Stomach (tissue), 19 donors: ENCODE measurements at places on chromosomes 11 and 22. TPM values are rescaled to one million over a fixed set of nuclear protein-coding genes. Genes with fewer than 3 reads are reported as not detected.

MS4A1 gene
- not detected for total RNA-seq

MS4A2 gene
- total RNA-seq, result not detected

RAC2 gene
- total RNA-seq, result 1.8 TPM

ACTN3 gene
- not detected for total RNA-seq

DNA sequence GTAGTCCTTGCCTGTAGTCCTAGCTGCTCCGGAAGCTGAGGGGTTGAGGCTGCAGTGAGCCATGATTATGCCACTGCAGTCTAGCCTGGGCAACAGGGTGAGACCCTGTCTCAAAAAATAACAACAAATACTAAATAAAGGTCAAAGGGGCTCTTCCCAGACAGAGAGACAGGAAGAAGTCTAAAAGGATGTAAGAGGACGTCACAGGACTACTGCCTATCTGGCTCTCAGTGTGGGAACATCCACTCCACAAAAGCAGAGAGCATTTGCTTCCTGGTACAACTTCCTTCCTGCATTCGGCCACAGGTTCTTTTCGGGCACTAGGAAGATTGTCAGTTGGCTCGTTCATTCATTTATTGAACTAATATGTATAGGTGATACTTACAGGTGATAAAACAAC lies 110.6 kb downstream of the SGSM3 start:
- no peak overlapping the region for H3K4me3 ChIP-seq
- DNase-seq, result peak; percentile 36
- H3K4me1 ChIP-seq, result peaks cover 83% of the 10 kb centered on the region
- no peaks in the 10 kb centered on the region for H3K27me3 ChIP-seq
- H3K36me3 ChIP-seq, result no peaks in the 10 kb centered on the region

DNA sequence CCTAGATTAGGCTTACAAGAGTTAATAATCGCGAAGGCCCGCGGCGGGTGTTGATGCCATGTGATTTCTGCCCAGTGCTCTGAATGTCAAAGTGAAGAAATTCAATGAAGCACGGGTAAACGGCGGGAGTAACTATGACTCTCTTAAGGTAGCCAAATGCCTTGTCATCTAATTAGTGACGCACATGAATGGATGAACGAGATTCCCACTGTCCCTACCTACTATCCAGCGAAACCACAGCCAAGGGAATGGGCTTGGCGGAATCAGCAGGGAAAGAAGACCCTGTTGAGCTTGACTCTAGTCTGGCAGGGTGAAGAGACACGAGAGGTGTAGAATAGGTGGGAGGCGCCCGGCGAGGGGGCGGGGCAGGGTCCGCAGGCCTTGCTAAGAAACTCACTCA lies 65.5 kb downstream of the AAMDC start:
- no peak overlapping the region for H3K27ac ChIP-seq
- no peaks in the 10 kb centered on the region for H3K4me1 ChIP-seq
- peaks cover 75% of the 10 kb centered on the region for H3K36me3 ChIP-seq

DNA sequence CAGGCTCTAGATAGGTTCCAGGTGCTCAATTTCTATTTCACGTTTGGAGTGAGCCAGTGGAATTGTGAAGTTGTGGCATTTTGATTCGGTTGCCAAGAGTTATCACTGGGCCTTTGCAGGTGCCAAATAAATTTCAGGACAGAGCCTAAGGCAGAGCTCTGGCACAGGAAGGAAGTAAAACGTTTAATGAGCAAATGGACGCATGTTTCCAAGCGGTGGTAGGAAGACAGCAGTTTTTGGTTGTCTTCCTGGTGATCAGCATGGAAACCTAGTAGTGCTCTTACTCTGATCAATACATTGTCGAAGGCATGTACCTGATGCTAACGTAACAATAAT lies 452 bp downstream of the BIRC3 start:
- H3K27me3 ChIP-seq, result no peaks in the 10 kb centered on the region
- H3K4me1 ChIP-seq, result peaks cover 30% of the 10 kb centered on the region
- no peak for DNase-seq
- H3K4me3 ChIP-seq, result peak overlapping the region; percentile 64
- H3K36me3 ChIP-seq, result peaks cover 12% of the 10 kb centered on the region
- peak overlapping the region; percentile 93 for H3K27ac ChIP-seq

DNA sequence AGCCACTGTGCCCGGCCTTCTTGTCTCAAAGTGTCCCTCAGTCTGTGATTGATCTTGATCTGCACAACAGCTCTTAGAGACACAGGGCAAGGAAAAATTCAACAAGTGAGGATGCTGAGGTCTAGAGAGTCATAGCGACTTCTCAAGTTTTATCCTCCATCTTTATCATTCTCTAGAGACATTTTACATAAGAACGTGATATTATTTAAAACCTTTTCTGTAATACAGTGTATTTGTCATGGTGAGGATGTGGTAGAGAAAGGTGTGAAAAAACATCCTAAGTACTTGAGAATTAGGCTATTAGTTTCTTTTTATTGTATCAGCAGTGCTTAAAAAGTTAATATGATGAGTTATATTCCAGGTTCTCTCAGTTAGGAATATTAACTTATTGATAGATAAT lies 50.2 kb downstream of the EMSY start:
- no peaks in the 10 kb centered on the region for H3K27me3 ChIP-seq
- H3K36me3 ChIP-seq, result peaks cover 50% of the 10 kb centered on the region
- H3K4me3 ChIP-seq, result no peak overlapping the region
- H3K4me1 ChIP-seq, result no peaks in the 10 kb centered on the region

DNA sequence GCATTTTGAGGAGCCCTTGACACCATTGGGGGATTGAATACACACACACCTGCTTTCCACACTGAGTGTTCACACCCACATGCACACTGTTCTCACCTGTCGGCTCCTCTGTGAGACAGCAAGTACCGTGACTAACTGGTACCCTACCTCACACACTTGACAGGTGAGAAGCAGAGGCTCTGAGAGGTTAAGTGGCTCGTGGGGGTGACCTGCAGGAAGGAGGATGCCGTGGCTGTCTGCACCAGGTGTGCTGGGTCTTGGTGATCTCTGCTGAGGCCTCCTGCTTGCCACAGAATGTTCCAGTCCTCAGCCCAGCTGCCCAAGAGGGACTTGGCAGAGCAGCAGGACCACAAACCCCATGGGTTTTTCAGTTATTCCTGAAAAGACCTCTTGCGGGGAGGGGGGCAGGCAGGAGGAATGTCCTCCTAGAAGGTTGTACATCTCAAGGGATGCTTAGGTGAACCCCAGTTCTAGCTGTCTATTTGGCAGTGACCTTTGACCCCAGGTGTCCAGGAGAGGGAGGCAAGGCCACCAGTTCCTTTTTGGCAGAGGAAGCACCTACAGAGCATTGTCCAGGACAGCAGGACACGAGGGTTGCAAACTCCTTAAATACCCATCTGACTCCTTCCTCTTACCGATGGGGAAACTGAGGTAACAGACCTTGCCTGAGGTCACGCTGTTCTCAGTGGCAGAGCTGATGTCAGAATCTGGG lies 66.0 kb downstream of the SHISAL1 start:
- no peak for DNase-seq
- H3K4me1 ChIP-seq, result no peaks in the 10 kb centered on the region
- H3K4me3 ChIP-seq, result no peak overlapping the region
- no peak overlapping the region for H3K27ac ChIP-seq
- H3K36me3 ChIP-seq, result no peaks in the 10 kb centered on the region

- no peak for DNase-seq
- peaks cover 14% of the 10 kb centered on the region for H3K36me3 ChIP-seq
- no peak overlapping the region for H3K27ac ChIP-seq
- no peaks in the 10 kb centered on the region for H3K4me1 ChIP-seq
- no peak overlapping the region for H3K4me3 ChIP-seq
- no peaks in the 10 kb centered on the region for H3K27me3 ChIP-seq
Measured at GRCh38 chr22:40975366-40975765, 24.2 kb downstream of the RBX1 start.

GRCh38 chr11:2072551-2073261 lies 66.5 kb downstream of the IGF2 start:
- H3K27ac ChIP-seq, result no peak overlapping the region
- DNase-seq, result no peak
- no peaks in the 10 kb centered on the region for H3K36me3 ChIP-seq
- peaks cover 13% of the 10 kb centered on the region for H3K4me1 ChIP-seq

DNA sequence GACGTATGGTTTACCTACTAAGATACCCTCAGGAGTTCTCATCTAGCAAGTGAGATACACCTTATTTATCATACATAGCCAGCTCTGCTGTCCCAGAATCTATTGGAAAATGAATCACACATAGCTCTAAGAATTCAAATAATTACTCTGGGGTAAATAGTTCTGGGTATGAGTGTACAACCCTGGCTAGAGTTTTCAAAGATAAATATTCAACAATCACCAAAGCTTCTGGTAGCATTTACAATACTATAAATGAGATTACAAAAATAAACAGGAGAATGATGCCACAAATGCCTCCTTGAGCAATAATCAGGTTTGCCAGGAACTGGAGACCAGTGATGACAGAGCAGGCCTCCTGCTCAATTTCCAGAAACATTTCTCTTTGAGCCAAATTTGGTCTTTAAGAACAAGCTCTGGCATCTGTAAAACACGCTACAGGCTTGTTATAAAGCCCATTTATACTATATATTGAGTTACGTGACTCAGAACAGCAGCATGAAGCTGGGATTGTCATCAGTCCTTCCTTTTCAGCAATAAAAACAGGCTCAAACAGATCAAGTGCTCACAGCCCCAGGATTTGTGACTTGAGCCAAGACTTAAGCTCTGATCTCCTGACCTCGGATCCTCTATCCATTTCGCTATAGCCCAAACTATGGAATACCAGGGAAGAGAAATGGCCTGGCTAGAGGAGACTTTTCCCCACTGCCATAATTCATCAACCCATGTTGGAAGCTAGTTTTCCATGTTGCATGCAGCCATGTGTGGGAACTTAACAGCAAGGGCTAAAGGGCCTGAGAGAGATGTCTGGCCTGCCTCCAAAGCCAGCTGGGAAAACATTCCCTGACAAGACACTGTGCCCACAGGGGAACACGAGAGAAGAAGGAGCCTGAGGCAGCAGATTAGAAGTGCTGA lies 19.7 kb downstream of the RAB30 start:
- no peak overlapping the region for H3K4me3 ChIP-seq
- DNase-seq, result no peak
- H3K27ac ChIP-seq, result peak overlapping the region; percentile 84
- H3K27me3 ChIP-seq, result no peaks in the 10 kb centered on the region

DNA sequence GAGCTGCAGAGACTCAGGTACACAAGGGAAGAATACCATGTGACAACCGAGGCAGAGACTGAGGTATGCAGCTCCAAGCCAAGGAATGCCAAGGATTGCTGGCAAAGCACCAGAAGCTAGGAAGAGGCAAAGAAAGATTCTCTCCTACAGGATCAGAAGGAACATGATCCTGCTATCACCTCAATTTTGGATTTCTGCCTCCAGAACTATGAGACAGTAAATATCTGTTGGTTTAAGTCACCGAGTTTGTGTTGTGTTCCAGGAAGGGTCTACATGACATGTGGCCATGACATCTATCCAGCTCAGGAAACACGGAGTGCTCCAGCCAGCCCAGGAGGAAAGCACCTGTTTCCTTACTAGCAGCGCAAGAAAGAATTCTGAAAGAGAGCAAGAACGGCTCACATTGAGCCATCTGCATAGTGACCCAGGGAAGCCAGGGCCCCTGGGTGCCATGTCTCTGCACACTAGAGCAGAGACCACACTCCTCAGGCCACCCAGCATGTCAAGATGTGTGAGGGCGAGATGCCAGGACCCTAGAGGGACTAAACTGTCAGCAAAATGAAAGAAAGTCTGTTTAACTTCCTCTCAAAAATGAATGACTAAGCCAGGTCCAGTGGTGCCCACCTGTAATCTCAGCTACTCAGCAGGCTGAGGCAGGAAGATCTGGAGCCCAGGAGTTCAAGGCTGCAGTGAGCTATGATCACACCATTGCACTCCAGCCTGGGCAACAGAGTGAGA lies 35.6 kb upstream of the GALNT18 start:
- no peaks in the 10 kb centered on the region for H3K27me3 ChIP-seq
- H3K4me3 ChIP-seq, result no peak overlapping the region
- H3K36me3 ChIP-seq, result no peaks in the 10 kb centered on the region
- DNase-seq, result no peak
- no peaks in the 10 kb centered on the region for H3K4me1 ChIP-seq

DNA sequence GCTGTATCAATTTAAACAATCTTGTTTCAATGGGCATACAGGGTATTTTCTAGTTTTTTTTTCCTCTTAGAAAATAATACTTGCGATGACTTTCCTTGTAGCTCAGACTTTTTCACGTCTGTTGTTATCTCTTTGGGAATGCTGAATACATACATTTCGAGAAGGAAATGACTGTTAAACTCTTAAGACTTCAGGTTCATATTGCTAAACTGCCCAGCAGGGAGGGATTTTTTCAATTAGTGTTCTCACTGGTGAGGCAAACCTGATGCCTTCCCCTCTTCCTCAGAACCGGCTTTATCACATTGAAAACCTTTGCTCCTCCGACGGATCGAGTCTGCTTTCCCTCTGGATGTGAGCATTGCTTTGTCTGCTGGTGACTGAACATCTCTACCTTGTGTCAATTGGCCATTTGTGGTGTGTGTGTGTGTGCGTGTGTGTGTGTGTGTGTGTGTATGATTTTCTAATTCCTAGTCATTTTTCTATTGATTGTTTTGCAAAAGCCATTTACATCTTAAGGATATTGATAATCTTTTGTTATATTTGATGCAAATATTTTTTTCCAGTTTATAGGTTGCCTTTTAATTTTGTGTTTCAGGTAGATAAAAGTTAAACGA lies 6.6 kb downstream of the NEAT1 start:
- peaks cover 20% of the 10 kb centered on the region for H3K36me3 ChIP-seq
- H3K27me3 ChIP-seq, result no peaks in the 10 kb centered on the region
- peak; percentile 43 for DNase-seq
- peak overlapping the region; percentile 92 for H3K4me3 ChIP-seq
- H3K4me1 ChIP-seq, result peaks cover 80% of the 10 kb centered on the region

DNA sequence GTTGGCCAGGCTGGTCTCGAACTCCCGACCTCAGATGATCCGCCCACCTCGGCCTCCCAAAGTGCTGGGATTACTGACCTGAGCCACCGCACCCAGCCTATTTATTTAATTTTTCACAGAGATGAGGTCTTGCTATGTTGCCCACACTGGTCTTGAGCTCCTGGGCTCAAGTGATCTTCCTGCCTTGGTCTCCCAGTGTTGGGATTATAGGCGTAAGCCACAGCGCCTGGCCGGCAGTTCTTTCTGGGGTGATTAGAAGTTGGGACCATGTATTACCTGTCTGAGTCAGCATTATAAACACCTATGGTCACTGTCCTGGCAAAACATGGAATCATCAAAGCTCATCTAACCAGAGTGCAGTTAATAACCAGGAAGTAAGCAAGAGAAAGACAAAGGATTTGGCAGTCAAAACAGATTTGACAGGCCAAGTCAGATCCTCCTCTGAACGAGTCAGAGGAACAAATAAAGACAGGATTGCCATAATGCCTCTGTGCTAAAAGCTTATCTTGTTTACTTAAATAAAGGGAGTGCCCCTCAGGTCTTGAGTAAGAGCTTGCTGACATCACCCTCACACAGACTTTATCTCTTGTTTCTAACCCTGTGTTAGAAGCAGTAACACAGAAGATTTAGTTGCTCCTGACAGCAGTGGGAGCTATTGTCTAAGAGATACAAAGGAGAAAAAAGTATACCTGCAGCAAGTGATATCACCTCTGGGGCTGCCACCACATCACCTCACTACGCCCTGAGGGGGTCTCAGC lies 3.7 kb downstream of the SERPIND1 start:
- H3K36me3 ChIP-seq, result peaks cover 16% of the 10 kb centered on the region
- peaks cover 5% of the 10 kb centered on the region for H3K4me1 ChIP-seq
- peak; percentile 86 for DNase-seq
- no peak overlapping the region for H3K4me3 ChIP-seq
- H3K27me3 ChIP-seq, result no peaks in the 10 kb centered on the region
